ENCODE measurements at places on chromosomes 5 and 9.

DNA sequence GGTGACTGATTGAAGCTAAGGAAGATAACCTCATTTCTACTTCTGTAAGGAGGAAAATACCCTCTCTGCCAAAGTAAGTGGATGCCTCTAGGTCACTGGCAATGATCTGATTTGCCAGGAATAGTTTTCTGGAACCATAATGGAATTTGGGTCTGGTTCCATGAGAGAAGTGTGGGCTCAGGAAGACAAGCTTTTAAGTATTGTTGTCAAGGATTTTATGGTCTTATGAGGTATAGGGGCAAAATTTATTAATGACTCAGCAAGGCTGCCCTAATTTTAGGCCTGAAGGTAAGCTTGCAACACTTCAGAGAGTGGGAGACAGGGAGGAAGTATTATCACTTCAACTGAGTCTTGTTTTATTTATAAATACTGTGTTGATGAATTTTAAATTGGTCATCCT is 322.6 kb upstream of the ACTBL2 start:
- DNase-seq = no peak

DNA sequence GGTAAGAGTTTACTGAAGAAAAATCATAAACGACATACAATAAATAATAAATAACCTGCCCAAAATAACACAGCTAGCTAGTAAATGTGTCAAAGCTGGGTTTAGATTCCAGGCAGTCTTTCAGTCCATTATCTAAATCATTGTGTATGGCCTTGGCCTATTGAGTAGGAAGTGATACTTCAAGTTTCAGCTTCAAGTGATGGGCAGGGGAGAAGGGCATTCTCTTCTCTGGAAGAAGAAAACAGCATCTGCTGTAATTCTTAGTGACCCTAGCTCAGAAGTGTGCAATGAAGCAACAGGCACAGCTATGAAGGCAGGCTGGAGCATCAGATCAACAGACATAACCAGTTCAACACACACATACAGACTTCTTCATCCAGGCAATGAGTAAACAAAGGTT is 42.5 kb downstream of the FNIP1 start:
- no peak for DNase-seq

DNA sequence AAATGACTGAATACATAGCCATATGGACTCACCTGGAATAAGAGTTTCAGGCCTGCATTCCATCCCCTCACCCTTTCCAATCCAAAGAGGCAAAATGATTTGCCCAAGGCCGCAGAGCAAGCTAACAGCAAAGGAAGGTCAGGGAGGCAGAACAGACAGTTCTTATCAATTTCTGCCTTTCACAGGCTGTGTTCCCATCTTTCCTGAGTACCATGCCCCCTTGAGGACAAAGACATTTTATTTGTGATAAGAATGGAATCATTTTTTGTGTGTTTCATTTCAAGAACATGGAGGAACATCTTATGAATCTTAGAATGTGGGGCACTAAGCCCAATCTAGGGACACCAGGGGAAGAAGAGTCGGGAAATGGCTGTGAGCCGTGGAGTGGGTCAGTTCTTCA is 13.9 kb downstream of the LHFPL2 start:
- DNase-seq = no peak

GRCh38 chr5:125357660-125358059 is 611.2 kb upstream of the ZNF608 start:
- no peak for DNase-seq

DNA sequence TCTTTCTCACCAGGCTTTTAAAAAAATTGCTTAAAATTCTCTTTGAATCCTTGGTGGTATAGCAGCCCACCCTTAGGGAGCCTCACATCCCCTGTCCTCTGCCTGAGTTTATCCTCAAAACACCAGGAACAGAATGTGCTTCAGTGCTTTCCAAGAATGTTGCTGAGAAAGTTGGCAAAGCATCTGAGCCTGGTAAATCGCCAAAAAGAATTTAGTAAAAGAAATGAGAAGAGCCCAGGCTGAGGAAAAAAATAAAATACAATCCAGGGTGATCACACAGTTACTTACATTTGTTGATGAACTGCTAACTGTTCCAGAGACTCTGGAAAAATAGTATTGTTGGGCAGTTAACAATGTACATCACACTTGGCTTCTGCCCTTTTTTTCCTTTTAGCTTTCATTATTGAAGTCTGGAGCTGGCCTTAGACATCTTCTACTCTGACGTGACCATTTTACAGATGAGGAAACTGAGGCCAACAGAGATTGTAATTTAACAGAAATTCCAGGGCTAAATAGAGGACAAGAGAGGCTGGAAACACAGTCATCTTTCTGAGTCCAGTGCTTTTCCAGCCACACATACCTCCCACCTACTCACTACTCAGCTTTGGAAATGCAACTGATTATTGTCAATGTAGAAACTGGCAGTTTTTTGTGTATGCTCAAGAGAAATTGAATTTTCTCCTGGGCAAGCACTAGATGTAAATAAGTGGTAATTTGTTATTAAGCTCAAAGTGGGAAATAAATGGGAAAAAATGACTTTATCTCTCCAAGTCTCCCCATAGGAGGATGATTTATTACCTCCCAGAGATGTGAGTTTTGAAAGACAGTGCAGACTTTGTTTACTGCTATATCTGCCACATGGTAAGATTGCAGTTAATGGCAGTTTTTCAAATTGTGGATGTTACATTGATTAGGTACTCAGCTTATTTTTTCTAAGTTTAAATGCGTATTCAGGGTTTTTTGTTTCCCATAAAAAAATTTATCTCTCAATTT is 86.7 kb upstream of the ALDH1A1 start:
- no peak for DNase-seq

DNA sequence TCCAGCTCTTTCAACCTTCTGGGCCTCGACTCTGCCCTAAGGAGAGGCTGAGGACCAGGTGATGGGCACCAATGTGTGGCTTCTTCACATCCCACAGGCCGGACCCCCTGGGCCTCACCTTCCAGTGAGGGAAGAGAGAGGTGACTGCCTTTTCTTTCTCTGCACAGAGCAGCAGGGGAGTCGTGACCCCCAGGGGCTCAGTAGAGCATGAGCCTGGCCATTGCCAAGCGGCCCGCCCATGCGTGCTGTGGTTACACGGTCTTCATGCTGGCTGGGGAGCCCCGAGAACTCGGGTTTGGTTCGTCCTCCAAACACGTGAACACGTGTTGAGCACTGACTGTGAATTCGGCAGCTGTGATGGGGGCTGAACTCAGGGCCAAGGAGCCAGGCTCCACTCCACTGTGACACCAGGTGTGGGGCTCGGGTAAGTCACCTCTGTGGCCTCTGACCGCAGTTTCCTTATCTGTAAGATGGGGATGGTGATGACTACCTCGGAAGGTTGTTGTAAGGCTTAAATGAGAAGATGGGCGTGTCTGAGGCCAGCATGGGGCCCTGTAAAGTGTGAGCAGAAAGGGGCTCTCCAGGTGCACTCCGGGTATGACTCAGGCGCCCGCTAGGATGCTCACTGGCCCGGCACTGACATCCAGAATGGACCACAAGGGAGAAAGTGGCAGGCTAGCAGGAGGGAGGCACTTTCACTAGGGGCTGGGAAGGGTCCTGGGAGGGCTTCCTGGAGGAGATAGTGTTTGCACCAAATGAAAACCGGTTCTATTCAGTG is 13.4 kb upstream of the GRHPR start:
- peak; percentile 83 for DNase-seq

- no peak for DNase-seq
Measured at GRCh38 chr9:98823666-98824334, 16.3 kb downstream of the GALNT12 start.

DNA sequence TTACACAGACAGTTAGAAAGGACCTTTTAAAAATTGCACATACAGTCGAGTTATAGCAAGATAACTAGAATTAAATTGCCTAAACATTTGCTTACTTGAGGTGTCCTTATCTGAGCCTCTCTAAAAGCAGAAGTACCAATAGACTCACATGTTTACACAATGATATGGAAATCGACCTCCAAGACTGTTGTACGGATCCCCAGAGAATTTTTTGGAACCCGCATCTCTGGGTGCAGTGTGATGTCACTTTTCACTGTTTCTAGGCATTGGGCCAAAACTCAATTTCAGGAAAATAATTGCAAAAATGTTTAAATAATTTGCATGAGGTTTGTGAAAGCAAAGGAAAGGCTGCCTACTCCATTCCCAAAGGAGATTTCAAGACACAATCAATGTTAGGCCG is 63.1 kb upstream of the ATG10 start:
- no peak for DNase-seq

DNA sequence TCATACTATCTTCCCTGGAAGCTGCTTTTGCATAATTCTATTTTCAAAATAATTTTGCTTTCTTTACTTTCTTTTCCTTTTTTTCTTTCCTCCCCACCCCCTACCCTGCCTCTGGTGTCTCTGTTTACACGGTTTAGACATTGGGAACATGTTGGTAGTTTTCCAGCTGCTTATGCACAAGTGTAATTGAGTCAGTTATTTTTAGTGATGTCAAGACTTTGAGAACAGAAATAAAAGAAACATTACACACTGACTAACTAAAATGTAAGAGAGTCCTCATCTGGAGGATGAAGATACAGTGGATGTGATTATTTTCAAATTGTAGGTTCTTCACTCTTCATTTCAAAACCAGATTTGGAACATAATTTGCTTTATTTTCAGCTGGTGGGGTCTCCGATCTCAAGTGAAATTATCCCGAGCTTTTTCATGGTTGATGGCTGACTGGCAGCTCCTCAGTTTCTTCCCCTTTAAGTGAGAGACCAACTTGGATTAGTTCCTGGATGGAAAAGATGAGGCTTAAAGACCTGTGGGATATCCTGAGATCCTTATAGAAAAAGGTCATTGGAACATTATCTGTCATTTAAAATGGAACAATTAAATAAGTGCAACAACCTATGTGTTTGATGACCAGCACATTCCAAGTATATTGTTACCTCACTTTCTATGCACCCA is 154.4 kb upstream of the ZNF462 start:
- no peak for DNase-seq

DNA sequence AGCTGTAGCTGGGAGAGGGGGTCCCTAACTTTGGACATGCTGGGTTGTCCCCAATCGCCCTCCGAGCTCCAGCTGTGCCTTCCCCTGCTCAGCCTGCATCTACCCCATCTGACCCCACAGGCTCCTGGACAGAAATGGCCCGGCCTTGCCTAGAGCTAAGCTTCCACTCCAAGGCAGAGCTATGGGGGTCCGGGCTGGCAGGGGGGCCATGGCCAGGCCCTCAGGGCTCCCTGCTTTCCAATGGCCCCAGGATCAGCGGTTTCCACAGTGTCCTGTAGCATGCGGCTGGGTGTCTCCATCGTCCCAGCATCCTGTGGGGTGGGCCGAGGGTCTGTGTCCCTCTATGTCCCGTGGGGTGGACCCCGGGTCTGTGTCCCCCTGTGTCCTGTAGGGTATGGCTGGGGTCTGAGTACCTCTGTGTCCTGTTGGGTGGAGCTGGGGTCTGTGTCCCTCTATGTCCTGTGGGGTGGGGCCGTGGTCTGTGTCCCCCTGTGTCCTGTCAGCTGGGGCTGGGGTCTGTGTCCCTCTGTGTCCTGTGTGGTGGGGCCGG is 130.6 kb downstream of the RXRA start:
- no peak for DNase-seq

DNA sequence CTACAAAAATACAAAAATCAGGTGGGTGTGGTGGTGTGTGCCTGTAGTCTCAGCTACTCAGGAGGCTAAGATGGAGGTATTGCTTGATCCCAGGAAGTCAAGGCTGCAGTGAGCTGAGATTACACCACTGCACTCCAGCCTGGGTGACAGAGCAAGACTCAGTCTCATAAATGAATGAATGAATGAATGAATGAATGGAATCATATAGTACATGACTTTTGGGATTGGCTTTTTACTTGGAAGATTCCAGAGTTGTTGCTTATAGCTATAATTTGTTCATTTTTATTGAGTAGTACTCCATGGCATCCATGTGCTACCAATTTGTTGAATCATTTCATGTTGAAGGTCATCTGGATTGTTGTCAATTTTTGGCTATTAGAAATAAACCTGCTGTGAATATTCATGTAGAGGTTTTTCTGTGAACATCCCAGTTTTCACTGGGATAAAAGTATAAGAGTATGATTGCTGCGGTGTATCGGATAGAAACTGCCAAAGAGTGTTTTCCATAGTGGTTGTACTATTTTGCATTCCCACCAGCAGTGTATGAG is 19.9 kb downstream of the ERBIN start:
- DNase-seq = no peak

GRCh38 chr9:136674786-136675349 is 12.2 kb downstream of the EGFL7 start:
- no peak for DNase-seq

DNA sequence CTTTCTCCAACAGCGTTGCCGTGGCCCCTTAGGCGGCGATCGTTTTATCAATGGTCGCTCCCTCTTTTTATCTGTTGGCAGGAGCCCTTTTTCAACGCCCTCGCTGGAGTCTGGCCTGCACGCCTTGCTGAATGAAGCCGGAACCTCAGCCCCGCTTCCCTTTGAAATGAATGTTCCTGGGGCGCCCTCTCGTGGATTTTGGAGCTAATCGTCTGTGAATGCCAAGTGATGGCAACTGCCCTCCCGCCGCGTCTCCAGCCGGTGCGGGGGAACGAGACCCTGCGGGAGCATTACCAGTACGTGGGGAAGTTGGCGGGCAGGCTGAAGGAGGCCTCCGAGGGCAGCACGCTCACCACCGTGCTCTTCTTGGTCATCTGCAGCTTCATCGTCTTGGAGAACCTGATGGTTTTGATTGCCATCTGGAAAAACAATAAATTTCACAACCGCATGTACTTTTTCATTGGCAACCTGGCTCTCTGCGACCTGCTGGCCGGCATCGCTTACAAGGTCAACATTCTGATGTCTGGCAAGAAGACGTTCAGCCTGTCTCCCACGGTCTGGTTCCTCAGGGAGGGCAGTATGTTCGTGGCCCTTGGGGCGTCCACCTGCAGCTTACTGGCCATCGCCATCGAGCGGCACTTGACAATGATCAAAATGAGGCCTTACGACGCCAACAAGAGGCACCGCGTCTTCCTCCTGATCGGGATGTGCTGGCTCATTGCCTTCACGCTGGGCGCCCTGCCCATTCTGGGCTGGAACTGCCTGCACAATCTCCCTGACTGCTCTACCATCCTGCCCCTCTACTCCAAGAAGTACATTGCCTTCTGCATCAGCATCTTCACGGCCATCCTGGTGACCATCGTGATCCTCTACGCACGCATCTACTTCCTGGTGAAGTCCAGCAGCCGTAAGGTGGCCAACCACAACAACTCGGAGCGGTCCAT is 10.0 kb downstream of the S1PR3 start:
- DNase-seq = peak; percentile 93

DNA sequence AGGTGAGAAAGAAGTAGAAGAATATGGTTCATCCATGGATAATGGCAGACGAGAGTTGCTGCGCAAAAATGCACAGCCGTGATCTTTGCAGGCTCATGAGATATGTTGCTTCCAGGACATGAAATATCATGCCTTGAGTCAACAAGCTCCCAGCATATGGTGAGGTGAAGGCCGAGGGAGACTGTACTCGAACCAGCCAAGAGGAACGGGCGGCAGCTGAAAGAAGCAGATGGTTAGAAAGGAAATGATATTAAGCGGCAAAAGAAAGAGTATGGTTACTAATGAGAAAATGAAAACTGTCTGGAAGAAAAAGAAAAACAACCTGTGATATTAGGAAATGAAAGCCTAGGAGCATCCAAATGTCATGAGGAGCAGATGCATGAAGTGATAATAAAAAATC is 344.7 kb upstream of the DAP start:
- DNase-seq = no peak

Data from trophoblast cell (in vitro differentiated cells and primary cell).